A549 treated with CpdA at 1 μM for 4 hours (cell line): ENCODE measurements at places on chromosomes 12 and 14. TPM values are rescaled to one million over a fixed set of nuclear protein-coding genes. Genes with fewer than 3 reads are reported as not detected.

The KLHDC1 gene
- 0.25 to 0.50 TPM (median 0.28 TPM) in 5 replicates for total RNA-seq

The SMCO2 gene
- 0.13 to 0.50 TPM (median 0.24 TPM) in 5 replicates for total RNA-seq

The CMTM5 gene
- not detected in 5 replicates for total RNA-seq

The FSCB gene
- total RNA-seq: not detected in 5 replicates

The FGF6 gene
- not detected in 5 replicates for total RNA-seq

The PLA2G1B gene
- total RNA-seq: not detected in 5 replicates

The OASL gene
- 3.9 to 5.0 TPM (median 4.6 TPM) in 5 replicates for total RNA-seq

The KCNMB4 gene
- 0.10 to 0.18 TPM (median 0.12 TPM) in 5 replicates for total RNA-seq

The KRT73 gene
- not detected in 5 replicates for total RNA-seq

The ANO6 gene
- total RNA-seq: 56.9 to 77.9 TPM (median 69.1 TPM) in 5 replicates

The RPL10L gene
- total RNA-seq: not detected in 5 replicates

The POU6F1 gene
- 1.2 to 2.8 TPM (median 1.9 TPM) in 5 replicates for total RNA-seq

The ATF7 gene
- 17.9 to 18.8 TPM (median 18.4 TPM) in 5 replicates for total RNA-seq

The NAV3 gene
- total RNA-seq: 15.2 to 26.4 TPM (median 17.9 TPM) in 5 replicates

The DNAJC22 gene
- total RNA-seq: 19.2 to 24.7 TPM (median 20.0 TPM) in 5 replicates

The IFI27 gene
- total RNA-seq: 0.62 to 2.3 TPM (median 0.95 TPM) in 5 replicates

The KRT82 gene
- total RNA-seq: not detected in 5 replicates

The GNB3 gene
- total RNA-seq: 1.7 to 2.4 TPM (median 1.9 TPM) in 5 replicates

The GPR65 gene
- total RNA-seq: not detected in 5 replicates

The CD9 gene
- total RNA-seq: 237 to 263 TPM (median 254 TPM) in 5 replicates

The KRT78 gene
- total RNA-seq: 0.06 TPM in 1 of 5 replicates, not detected in the others

The ASB8 gene
- 11.0 to 29.3 TPM (median 13.4 TPM) in 5 replicates for total RNA-seq

The KRT75 gene
- total RNA-seq: 0.19 to 0.29 TPM (median 0.23 TPM) in 5 replicates

The IAPP gene
- total RNA-seq: not detected in 5 replicates

The RHNO1 gene
- 43.2 to 49.8 TPM (median 46.7 TPM) in 5 replicates for total RNA-seq

The OAS2 gene
- total RNA-seq: 0.22 to 0.38 TPM (median 0.30 TPM) in 5 replicates

The RFX4 gene
- total RNA-seq: not detected in 5 replicates

The FOXG1 gene
- total RNA-seq: 0.09 to 0.17 TPM (median 0.10 TPM) in 5 replicates

The DDX23 gene
- total RNA-seq: 88.3 to 94.1 TPM (median 90.0 TPM) in 5 replicates
